ENCODE measurements at places on chromosomes 3 and 15.

DNA sequence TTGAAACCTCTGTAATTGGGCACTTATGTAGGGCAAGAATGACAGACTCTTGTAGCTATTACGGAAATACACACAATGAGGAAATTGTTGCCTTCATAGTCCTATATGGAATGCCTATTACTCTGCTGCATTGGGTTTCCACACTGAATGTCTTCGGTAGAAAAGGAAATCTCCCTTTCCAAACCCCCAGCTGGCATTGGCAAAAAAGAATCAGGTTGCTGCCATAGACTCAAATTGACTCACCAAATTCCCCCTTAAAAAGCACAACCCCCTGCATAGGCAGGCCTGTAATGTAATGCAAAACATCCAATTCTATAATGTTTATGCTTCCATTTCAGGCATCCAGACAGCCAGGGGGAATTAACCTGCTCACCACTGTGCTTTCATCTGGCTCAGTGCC is 44.8 kb upstream of the NTRK3 start:
- DNase-seq, result no peak

- no peak for DNase-seq
These were observed 51.8 kb upstream of the SSR3 start for GRCh38 chr3:156606729-156607128.

DNA sequence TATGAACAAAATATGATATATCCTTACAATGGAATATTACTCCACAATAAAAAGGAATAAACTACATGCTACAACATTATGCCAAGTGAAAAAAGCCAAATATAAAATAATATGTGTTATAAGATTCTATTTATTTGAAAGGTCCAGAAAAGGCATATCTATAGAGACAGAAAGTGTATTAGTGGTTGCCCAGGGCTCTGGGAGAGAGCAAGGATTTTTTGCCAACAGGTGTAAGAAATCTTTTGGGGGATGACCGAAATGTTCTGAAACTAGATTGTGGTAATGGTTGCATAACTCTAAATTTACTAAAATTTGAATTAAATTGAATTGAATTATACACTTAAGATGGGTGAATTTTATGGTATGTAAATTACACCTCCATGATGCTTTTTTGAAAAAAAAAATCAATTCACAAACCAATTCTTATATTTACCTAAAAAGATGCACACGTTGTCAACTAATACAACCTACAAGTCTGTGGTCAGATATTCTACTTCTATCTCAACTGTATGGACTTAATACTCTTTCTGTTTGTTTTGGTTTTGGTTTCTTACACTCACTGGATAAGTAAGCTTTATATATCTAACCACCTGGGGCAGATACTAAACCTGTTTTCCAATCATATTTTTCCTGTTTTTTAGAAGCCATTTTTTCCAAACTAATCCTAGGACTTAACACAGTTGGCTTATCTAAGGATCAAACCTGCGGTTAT is 75.8 kb downstream of the FBN1 start:
- no peak for DNase-seq

DNA sequence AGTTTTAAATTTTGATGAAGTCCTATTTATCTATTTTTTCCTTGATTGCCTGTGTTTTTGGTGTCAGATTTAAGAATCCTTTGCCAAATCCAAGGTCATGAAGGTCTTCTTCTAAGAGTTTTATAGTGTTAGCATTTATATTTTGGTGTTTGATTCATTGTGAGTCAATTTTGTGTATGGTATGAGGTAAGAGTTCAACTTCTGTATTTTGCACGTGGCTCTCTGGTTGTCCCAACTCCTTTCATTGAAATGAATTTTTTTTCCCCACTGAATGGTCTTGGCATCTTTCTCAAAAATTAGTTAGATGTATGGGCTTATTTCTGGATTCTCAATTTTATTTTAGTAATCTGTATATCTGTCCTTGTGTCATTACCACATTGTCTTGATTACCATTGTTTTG is 57.1 kb upstream of the STRIT1 start:
- no peak for DNase-seq

DNA sequence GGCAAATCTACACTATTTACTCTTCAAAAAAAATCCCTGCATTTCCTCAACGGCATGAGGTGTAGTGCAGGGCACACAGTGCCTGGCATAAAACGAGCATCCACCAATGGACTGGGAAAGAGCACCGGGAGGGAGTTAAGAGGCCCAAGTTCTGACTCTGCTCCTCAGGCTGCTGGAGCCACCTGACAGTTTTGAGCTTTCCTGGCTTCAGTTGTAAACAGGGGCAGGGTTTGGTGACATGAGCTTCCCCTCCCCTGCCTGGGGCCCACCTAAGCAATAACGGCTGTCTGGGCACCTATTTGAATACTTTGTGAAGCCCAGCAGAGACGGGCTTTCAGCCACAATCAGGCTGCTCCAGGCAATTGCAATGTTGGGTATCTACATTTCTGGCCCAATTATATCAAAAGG is 16.4 kb downstream of the CA12 start:
- no peak for DNase-seq

DNA sequence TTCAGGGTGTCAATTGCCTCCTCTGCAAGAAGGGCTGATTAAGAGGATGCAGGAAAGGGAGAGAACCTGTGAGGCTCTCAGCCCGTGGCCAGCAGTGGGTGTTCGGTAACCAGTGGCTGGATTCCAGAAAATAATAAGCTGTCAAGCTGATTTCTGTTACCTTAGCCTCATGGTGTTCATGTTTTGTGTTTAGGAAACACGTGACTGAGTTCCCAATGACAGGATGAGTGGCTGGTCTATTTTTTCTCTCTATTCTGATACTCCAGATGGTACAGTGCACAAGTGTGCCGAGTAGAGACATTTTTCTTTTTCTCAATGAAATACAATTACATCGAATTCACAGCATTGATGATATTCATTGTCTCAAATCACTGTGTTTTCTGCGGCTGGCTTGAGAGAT is 43.6 kb downstream of the EDEM1 start:
- no peak for DNase-seq

DNA sequence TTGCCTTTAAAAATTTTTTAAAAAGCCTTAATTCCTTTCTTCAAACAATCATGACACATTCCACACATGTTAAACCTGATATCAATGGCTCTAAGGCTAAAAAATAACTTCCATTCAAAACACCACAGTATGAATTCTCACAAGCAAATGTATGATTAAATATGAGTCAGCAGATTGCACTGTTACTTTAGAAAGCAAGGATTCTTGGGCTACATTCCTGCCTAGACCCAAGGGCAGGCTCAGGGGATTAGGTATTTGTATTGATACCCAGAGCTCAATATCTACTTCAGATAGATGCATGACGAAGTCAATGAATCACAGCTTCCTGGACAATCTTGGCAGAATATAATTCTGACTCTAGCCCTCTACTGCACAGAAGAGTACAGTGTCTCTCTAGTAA is 65.7 kb downstream of the RARB start:
- no peak for DNase-seq

- no peak for DNase-seq
These were observed 204.2 kb upstream of the ICE2 start for GRCh38 chr15:60683156-60683555.

- DNase-seq, result no peak
These were observed 103.7 kb upstream of the NR2E3 start for GRCh38 chr15:71706461-71707229.

- no peak for DNase-seq
These were observed 88.6 kb upstream of the ADAMTS17 start for GRCh38 chr15:100430411-100430810.

DNA sequence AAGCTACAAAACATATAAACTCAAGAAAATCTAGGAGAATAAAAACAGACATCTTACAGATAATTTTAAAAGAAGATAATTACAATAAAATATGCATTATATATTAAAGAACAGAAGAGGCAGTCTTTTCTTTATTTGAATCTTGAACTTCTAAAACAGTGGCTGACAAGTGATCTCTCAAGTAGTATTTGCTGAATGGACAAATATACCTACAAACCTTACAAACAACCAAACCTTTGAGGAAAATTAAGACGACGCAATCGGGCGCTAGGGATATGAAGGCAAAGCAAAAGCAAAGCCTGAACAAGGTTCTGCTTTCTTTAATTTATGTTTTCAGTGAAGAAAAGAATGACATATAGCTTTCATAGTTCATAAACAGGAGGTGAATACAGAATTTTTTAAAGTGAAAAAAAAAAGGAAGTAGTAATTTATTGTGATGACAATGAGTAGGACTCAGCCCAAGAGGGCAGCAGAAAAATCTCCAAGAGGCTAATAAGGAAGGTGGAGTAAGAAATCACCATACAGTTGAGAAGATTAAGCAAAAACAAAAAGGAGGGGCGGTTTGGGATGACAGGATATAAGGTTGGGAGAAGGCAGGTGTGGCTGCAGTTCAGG is 347.8 kb downstream of the TBC1D5 start:
- no peak for DNase-seq

DNA sequence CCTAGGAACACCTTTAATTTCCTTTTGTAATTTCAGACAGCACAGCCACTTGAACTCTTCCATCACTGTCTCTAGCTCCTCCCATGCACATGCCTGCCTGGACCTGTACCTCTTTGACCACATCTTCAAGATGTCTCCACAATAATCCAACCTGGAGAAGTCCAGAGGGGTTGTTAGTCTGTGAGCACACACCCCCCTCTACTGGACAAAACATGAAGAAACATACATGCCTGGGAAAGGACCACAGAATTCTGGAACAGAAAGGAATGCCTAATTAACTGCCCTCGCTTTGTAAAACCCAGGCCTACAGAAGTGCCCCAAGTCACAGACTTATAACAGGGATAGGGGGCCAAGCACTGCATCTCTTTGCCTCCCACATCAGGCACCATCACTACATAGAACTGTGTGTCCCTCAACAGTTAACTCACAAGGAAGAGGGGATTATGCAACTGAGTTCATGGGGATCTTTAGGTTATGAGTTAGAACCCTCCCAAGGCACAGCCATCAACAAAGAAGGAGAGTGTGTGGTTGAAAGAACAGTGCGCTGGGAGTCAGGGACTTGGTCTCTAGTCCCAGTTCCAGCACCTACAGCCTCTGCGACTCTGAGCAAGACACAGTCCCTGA is 61.7 kb downstream of the FMN1 start:
- no peak for DNase-seq

DNA sequence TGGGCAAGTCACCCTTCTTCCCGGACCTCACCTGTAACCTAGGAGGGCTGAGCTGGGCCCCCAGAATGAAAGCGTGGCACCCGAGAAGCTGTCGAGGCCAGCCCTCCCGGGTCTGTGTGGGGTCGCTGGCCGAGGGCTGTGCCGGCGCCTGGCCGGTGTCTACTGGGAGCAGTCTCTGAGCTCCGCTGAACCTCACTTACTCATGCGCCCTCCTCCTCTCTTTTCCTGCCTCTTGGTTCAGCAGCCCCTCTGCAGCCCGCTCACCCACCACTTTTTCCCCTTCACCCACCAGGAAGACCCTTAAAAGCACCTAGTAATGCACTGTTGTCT is 419 bp downstream of the HYKK start:
- no peak for DNase-seq

GRCh38 chr3:50388016-50388719 is 28.8 kb upstream of the TMEM115 start:
- DNase-seq, result no peak

GRCh38 chr3:141465221-141465620 is 21.6 kb upstream of the RASA2 start:
- no peak for DNase-seq

- no peak for DNase-seq
These were observed 303.4 kb downstream of the ZNF385D start for GRCh38 chr3:21447476-21448151.

DNA sequence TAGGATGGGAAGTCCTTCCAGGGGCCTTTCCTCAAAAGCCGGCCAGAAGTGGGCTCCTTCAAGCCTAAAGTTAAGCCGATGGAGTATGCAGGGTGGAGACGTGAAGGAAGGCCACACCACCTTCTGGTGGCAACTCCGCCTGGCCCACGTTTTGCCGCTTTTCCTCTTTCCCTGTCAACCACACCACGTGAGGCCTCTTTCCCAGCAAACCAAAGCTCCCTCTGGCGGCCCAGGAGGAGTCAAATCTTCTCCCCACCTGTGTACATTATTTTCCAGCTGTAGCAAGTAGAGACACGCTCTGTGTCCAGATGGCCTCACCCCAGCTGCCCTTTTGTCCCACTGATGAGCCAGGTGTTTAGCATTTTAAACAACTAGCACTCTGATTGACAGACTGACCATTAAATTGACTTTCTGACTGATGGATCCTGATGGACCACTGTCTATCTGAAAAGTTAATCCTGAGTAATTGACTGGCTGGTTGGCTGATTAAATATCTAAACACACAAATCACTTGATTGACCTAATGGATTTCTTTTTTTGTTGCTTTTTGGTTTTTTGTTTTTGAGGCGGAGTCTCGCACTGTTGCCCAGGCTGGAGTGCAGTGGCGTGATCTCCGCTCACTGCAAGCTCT is 59.6 kb upstream of the ZBTB38 start:
- DNase-seq, result no peak

DNA sequence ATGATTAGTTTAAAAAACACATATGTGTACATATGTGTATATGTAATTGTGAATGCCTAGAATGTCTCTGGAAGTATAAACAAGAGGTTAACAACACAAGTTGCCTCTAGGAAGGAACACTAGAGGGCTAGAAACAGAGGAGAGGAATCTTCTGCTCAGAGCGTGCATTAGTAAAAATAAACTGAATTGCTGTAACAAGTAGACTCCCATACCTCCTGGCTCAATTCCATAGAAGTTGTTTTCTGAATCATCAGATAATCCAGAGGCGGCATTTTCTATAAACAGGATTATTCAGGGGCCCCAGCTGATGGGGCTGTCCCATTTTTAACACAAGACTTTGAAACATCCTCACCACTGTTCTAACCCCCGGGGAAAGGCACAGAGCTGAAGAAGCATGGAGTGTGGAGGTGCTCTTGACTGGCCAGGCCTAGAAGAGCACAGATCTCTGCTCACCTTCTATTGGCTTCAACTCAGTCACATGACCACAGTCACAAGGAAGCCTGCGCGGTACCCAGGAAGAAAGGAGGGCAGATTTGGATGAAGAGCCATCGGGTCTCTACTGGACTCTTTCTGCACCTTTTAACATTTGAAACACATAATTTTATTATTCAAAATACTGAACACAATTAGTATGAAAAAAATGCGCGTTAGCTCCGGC is 145.7 kb downstream of the TLE3 start:
- no peak for DNase-seq

GRCh38 chr3:24119321-24119751 is 174.2 kb downstream of the NR1D2 start:
- no peak for DNase-seq

DNA sequence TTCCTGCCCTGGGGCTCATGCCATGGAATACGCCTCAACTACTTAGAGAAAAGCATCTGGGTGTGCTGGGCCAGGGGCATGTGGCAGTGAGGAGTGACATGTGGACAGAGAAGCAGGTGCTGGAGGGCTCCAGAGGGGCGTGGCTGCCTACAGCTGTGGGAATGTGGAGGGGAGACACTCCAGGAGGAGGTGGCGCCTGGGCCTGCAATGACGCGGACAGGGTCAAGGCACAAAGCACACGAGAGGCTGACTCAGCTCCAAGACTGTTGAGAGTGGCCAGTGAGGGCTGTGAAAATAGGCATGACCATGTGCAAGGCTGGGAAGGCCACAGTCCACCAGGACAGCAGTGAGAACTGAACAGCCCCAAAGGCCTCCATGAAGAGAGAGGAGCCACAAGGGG is 48.5 kb downstream of the PTH1R start:
- DNase-seq, result no peak
